Panc1 (cell line): ENCODE measurements at places on chromosomes 1 and 21.

GRCh38 chr1:84701376-84701775 lies 11.1 kb upstream of the SSX2IP start:
- no peak for DNase-seq

DNA sequence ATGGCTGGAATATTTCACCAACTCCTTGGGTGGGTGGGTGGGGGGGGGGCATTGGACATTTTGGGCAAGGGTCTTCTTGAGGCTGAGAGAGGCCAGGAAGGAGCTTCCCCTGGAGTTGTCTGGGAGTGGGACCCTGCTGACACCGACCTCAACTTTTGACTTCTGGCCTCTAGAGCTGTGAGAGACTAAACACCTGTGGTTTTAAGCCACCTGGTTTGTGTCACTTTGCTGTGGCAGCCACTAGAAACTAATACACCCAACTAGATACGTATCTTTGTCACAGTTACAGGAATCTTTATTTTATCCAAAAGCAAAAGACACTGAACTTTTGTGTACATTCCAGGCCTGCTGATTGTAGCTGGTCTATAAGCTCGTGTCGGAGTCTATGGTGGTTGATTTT lies 9.9 kb upstream of the RIPK4 start:
- DNase-seq, result no peak

DNA sequence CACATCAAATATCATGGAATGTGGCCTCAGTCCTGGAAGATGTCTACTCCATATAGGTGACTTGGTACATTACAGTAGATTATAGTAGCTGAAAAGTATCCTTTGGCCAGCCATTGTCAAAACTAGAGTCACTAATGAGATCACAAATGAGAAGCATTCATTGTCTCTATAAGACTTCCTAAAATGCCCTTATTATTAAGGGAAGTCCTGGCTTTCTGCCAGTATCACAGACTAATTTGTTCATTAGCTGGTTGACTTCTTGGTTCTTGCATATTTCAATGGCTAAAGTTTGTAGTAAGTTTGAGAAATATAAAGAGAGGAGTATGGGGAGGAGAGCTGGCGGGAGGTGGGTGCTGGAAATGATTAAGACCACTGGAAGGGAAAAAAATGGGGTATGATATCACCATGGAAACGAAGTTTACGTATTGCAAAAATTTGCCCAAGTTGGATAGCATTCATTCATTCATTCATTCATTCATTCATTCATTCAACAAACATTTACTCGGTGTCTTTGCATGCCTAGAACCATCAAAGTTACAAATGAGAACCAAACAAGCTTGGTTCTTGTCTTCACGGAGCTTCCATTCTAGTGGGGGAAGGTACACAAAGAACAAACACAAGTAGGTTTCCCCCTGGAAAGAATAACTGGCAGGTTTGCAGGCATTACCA lies 11.7 kb upstream of the B3GALNT2 start:
- DNase-seq, result no peak

DNA sequence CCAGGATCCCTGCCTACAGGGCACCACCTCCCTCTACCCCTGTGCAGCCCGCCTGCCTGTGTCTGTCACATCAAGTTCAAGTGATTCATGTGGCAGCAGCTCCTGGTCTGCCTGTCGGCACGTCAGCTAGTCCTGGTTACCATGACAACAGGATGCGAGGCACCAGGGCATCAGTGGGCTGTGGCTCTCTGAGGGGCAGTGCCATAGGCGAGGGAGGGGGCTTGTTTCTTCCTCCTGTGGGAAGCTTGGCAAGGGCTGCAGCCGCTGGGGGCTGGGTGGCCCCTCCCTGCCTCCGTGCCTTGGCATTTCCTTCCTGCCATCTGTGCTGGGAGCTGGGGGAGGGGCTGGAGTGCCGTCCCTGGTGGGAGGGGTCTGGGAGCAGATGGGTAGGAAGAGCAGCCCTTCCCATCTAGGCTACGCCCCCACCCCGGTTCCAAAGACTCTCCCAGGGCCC lies 43.1 kb downstream of the FOXO6 start:
- no peak for DNase-seq

DNA sequence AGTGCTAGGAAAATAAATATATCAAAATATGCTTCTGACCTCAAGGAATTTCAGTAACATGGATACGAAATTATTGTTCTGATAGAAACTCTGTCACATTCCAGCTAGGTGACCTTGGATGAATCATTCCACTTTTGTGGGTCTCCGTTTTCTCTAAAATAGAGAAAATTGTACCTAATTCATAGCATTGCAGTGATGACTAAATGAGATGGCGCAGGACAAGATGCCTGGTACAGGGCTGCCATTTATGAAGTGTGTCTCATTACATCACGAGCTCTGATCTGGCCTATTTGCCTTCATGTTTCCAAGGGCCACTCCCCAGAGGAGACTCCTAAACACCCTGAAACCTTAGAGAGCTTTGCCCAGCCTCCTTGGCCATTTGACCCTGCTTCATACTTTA lies 480.0 kb upstream of the USP24 start:
- DNase-seq, result no peak

GRCh38 chr1:170495006-170495405 lies 37.0 kb upstream of the GORAB start:
- no peak for DNase-seq

DNA sequence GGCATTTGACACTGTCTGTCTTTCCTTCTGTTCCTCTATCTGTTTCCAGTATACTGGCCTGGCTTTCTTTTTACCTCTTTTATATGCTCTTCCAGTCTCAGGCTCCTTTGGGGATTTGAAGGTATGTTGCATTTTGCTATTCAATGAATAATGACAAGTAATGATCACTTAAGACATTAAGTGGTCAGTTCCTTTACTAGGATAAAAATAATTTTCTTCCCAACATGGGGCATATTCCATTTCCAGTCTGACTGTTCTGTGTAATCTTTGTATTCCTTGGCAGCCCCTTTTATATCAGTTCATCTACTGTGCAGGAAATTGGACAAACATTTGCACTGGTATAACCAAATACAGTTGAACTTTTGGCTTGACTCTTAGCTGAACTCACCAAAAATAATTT lies 15.6 kb downstream of the METTL18 start:
- DNase-seq, result no peak

- no peak for DNase-seq
These were observed 4.3 kb downstream of the ADAMTSL4 start for GRCh38 chr1:150553392-150554085.

DNA sequence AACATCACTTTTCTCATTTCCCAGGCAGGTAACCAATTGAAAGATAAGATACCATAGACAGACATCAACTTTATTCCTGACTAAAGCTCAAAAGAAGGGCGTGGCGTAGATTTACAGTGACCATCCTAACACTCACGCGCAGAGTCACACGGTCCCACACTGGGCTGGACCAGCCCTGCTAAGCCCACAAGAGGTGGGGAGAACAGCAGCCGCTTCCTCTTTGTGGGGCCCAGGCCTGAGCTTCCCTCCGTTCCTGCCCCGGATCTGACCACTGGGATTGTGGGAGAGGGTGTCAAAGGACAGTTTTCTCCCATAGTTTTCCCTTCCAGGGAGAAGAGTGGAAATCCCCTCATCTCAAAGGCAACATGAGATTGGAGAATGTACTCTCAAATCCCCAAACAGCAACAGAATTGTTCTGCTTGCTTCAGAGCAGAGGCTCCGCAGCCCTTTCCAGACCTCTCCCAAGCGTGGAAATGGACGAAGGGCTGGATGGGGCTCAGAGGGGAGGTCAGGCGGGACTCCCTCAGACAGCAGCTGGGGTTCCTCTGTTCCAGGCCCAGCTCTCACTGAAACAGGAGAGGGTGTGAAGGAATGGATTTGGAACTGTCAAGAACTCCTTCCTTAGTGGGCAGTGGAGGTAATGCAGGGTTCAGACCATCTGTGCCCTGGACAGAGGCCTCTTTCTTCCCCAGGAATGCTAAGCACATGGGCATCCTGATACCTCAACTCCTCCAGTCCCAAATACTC lies 33.7 kb downstream of the L1TD1 start:
- DNase-seq, result no peak

- DNase-seq, result no peak
These were observed 140.9 kb downstream of the RHOU start for GRCh38 chr1:228876187-228876586.

DNA sequence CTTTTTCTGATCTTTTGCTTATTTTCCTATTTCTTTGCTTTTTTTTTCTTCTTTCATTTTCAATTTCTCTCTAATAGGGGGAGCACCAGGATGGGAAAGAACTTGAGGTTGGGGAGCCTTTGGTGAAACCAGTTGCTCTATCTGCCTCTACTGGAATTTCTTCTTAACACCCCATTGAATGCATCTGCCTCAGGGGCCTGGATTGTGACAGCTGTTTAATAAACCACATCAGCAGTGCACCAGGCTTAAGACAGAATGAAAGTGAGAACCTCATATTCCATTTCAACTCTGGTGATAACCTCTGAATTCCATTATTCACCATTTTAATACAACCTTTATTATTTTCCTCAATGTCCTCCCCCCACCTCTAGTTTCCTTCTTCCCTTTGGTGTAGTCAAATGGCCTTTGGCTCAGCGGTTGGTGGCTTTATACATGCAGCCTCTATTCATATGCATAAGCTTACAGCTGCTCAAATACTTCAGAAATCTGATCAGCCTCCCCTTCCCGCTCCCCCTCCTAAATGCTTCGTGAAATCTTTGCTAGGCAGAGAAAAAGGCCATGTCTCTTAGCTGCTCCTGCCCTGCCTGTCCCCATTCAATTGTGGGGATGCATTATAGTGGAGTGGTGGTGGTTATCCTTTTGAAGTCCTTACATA lies 537.3 kb upstream of the PLXNA2 start:
- DNase-seq, result no peak

DNA sequence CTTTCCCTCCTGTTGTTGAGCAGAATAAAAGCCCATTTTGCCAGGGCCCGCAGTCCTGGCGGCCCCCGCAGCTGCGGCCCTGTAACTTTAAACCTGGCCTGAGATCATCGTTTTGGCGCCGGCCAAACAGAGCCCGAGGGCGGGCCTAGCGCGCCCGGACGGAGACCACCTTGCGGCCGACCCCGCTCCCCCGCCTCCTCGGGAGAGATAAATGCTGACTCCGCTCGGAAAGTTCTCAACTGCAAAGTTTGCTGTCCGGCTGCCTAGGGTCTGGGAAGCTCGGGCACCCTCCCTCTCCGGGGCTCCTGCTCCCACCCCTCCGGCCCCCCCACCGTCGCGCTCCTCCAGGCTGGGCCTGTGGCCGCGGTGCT lies at the start of gene PDPN:
PDPN (plus strand) TSS at position 238 of the 371 bp plus-strand sequence. CDS start 202 bp downstream, outside the sequence.
- DNase-seq, result no peak

GRCh38 chr1:64112281-64112680 lies 91.1 kb upstream of the UBE2U start:
- no peak for DNase-seq

GRCh38 chr1:10829965-10830515 lies 33.6 kb upstream of the CASZ1 start:
- no peak for DNase-seq

DNA sequence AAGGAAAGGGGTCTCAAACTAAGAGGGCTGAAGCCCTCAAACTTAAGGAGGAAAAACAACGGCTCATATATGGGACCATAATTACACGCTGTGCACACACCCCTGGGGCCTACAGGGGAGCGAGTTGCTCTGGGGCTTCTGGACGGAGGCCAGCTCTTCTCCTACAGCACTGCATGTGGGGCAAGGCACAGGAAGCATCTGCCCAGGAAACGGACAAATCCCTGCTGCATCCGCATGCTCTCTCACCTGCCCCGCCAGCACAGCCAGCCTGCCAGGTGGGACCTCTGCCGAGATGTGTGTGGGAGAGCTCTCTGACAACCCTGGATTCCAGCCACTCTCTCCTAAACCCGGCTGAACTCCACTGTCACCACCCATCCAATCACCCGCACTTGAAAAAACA lies 54.1 kb downstream of the MRPL37 start:
- DNase-seq, result no peak

DNA sequence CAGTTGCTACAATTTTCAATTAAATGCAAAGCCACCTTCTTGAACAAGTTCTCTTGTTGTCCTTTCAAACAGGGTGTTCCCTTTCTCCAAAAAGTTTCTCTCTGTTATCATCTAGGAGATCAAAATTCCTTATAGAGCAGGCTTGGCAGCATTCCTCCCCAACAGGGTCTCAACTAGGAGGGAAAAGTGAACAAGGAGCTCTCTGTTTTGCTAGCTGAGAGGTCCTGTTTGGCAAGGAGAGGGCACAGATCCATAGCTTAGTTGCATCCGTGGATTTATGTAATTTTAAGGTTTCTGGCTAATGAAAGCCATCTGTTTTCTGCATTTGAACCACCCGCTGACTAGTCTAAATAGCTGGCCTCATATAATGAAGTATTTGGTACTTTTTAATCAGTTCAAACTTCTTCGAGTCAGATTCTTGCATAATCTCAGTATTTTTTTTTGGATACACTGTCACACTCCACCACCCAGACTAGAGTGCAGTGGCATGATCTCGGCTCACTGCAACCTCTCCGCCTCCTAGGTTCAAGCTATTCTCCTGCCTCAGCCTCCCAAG lies 54.0 kb downstream of the APP start:
- no peak for DNase-seq

DNA sequence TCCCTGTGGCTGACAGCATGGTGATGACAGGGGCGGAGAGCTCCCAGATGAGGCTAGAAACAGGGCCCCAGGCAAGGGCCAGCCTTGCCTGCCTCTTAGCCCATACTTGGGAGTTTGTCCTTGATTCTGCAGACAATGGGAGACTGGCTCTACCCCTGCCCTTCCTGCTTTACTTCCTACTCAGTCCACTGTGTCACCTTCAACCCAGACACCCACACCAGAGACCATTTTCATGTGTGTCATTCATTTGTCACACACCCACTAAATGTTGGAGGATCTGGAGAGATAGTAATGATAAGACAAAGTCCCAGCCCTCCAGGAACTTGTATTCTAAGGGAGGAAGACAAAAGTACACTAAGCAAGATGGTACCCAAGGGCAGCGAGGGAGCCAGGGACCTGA lies 43.7 kb downstream of the SYT6 start:
- DNase-seq, result no peak
